ENCODE measurements at places on chromosomes 4 and X.

DNA sequence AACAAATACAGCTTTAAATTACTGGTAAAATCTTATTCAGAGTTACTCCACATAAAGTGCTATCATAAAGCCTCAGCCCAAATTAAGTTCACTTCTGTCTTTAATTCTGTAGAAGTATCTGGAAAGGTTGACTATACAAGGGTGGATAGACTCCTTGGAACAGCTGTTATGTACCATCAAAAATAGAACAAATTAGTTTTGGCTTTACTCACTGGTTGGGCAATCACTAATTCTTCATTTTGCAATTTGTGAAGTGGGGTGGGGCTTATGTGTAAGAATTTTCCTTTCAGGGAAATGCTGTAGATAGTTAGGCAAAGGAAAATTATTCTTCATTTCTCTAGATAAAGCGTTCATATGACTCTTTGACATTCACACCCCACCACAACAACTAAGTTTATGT lies 7.8 kb downstream of the DIAPH2 start:
- DNase-seq = no peak

GRCh38 chrX:91079342-91080114 lies 355.1 kb upstream of the PABPC5 start:
- DNase-seq = no peak

- DNase-seq = no peak
These were observed 97.8 kb upstream of the TENM3 start for GRCh38 chr4:182145334-182145905.

- no peak for DNase-seq
These were observed 1.9 kb downstream of the PHKA1 start for GRCh38 chrX:72712094-72712755.

- DNase-seq = no peak
These were observed 12.2 kb upstream of the MCF2 start for GRCh38 chrX:139720136-139720535.

DNA sequence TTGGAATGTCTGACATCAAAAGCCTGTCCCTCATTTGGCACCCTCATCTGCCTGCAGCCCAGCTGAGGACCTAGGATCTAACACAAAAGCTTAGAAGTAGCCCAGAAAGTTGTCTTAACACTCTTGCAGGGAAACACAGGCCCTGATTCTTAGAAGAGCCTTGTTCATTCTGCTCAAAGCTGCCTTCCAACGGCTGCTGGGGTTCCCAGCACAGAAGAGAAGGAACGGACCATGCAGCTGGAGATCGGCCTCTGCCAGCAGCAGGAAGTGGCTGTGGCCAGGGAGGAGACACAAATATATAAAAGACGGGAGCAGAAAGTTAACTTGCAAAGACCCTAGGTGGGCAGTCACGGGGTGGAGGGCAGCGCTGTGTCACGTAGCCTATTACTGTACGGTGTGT lies 20.4 kb downstream of the PRPS2 start:
- no peak for DNase-seq

- no peak for DNase-seq
These were observed 657 bp upstream of the ANKRD50 start for GRCh38 chr4:124713185-124713592.

GRCh38 chr4:113692809-113693411 lies 68.6 kb downstream of the CAMK2D start:
- no peak for DNase-seq

DNA sequence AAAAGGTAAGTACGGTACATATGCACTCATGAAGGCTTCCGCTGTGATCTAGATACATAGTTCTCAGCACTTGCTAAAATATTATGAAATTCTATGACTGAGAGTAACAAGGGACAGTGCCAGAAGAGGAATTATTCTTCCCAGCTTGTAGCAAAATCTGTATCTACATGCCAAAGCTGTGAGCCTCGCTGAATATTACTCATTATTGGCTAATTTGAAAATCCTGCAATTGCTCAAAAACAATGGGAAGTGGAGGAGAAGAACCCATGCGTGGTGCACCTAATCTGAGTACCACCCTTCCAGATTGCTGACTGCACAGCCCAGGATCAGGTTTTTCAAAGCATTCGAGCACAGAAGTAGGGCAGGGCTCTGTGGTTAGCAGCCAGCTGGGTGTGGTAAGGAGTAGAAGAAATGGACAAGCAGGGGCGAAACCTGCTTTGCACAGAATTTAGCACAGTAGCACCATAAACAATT lies 17.4 kb upstream of the PDCL2 start:
- DNase-seq = no peak

DNA sequence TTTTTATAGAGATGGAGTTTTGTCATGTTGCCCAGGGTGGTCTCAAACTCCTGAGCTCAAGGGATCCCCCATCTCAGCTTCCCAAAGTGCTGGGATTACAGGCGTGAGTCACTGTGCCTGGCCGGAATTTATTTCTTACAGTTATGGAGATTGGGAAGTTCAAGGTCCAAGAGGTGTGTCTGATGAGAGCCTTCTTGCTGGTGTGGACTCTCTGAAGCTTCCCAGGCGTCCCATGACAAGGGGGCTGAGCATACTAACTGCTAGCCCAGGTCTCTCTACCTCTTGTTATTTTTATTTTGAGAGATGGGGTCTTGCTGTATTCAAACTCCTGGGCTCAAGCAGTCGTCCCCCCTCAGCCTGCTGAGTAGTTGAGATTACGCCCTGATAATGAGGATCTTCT lies 2.9 kb upstream of the NSD2 start:
- DNase-seq = no peak

DNA sequence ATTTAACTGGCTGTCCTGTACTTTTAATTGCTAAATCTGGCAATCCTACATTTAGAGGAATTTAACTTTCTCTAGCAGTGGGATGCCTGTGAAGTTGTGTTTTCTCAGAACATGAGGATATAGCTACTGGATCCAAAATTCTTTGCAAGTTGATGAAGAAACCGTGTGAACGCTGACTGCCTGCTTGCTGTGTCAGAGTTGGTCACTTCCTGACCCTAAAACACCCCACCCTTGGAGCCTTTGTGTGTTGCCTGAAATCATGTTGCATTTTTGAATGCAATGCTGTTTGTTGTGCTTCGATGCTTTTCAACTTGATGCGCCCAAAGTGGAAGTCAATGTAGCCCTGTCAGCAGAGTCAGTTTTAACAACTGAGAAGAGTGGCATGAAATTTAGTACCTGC lies 211.2 kb downstream of the ANK2 start:
- no peak for DNase-seq

DNA sequence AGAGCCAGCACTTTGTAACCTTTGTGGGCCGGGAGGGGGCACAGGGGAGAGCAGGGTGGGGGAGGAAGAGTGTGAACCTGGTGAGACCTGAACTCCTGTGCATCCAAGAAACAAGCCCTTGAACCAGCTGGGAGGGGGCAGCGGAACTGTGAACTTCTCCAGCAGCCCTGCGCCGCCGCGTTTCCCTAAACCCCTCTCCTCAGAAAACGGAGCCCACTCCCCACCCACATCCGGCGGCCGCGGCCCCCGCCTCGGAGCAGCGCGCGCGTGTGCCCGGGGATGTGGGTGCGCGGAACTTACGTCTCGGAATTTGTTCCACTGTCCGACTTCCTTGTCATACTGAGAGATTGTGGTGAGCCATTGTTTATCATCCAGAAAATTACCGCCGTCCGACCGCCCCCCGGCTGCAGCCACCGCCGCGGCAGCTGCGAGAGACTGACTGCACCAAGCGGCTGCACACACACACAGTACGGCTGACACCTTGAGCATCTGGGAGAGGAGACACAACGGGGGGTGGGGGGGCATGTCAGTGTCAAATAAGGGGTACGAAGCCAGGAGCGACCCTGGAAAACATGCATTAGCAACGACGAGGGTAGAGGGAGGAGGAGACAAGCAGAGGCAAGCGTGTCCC lies 494 bp downstream of the SPOCK3 start:
- DNase-seq = no peak

DNA sequence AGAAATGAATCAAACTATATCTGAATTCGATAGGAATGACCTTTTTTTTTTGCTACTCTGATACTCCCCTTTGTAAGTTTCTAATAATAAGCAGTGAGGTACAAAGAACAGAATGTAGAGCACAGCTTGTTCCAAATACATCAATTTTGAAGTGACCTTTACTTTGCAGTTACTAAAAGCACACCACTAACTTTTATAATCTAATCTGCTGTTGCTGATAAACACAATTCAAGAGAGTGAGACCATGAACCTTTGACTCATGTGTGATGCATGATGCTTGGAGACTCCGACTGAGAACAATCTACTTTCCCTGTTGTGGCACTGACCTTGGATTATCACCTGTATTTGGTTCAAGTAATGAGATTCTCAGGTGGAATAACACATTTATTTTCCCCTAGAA lies 91.6 kb upstream of the GNPDA2 start:
- no peak for DNase-seq

DNA sequence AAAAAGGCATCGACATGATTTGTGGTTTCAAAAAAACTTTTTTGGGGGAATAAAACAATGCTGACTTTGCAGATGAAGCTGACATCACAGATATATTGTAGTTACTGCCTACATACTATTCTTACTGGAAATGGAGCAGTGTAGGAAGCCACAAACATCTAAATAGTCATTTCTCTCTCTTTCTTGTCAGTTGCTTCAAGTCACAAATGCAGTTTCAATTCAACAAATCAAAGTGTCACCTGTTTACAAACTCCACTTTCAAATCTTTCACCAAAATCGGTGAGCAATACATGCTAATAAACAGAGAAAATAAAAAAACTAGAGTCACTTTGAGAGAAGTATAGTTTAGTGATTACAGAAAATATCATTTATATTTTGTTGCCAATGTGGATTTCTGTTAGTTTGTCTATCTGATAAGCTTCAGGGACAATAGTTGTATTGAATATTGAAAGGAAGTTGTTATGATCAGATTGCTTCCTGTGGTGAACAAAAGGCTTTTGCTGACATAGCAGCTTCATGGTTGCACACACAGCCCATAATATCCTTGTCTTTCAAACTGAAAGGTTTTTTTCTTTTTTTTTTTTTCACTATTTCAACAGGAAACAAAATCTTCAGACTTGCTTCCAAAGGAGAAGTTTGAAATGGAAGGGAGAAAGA lies 49.7 kb upstream of the PTPN13 start:
- DNase-seq = no peak

GRCh38 chr4:71635139-71635748 lies 148.6 kb downstream of the GC start:
- no peak for DNase-seq

Measured in stimulated activated CD4-positive, alpha-beta T cell treated with anti-CD3 and anti-CD28 coated beads, TNF-alpha, amount 100 ng/mL, for 4 hours (primary cell).